Testis (tissue), 5 donors: ENCODE measurements at places on chromosomes 6 and 20. TPM values are rescaled to one million over a fixed set of nuclear protein-coding genes. Genes with fewer than 3 reads are reported as not detected.

DNA sequence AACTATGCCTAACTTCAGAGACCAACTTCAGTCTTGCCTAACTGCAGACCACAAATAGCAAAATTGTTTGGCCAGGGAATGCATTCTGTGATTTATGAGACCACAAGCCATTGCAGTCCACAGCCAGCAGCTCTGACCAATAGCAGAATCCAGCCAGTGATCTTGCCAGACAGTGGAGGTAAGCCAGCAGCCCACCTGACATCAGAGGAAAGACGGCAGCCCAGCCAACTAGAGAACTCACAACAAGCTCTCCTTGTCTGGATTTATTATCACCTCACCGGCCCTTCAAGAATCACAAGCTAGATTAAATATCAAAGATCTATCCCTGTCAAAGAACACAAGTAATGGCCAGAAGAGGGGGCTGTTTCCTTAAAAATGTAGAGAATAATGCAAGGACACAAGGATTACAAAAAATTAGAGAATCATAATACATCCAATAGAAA lies 66.5 kb upstream of the SLC35F1 start:
- H3K4me3 ChIP-seq, result no peak overlapping the region
- H3K27me3 ChIP-seq, result no peaks in the 10 kb centered on the region
- H3K27ac ChIP-seq, result no peak overlapping the region
- H3K36me3 ChIP-seq, result no peaks in the 10 kb centered on the region

- H3K36me3 ChIP-seq, result no peaks in the 10 kb centered on the region
- H3K27ac ChIP-seq, result peak overlapping the region; percentile 84
- peaks cover 58% of the 10 kb centered on the region for H3K4me1 ChIP-seq
- DNase-seq, result peak; percentile 72
- H3K4me3 ChIP-seq, result no peak overlapping the region
Measured at GRCh38 chr6:108653949-108654348, 93.2 kb downstream of the FOXO3 start.

The MAP7 gene
- 48.7 TPM for total RNA-seq

The ESF1 gene
- 20.2 TPM for total RNA-seq

GRCh38 chr20:46455729-46456128 lies 49.3 kb upstream of the ELMO2 start:
- no peak for DNase-seq
- H3K27ac ChIP-seq, result no peak overlapping the region
- H3K4me3 ChIP-seq, result no peak overlapping the region
- no peaks in the 10 kb centered on the region for H3K27me3 ChIP-seq
- no peaks in the 10 kb centered on the region for H3K4me1 ChIP-seq
- no peaks in the 10 kb centered on the region for H3K36me3 ChIP-seq

GRCh38 chr6:10567256-10568026 lies 46.3 kb downstream of the GCNT2 start:
- H3K27me3 ChIP-seq, result no peaks in the 10 kb centered on the region
- H3K36me3 ChIP-seq, result no peaks in the 10 kb centered on the region
- H3K27ac ChIP-seq, result no peak overlapping the region
- no peak for DNase-seq
- H3K4me3 ChIP-seq, result no peak overlapping the region

DNA sequence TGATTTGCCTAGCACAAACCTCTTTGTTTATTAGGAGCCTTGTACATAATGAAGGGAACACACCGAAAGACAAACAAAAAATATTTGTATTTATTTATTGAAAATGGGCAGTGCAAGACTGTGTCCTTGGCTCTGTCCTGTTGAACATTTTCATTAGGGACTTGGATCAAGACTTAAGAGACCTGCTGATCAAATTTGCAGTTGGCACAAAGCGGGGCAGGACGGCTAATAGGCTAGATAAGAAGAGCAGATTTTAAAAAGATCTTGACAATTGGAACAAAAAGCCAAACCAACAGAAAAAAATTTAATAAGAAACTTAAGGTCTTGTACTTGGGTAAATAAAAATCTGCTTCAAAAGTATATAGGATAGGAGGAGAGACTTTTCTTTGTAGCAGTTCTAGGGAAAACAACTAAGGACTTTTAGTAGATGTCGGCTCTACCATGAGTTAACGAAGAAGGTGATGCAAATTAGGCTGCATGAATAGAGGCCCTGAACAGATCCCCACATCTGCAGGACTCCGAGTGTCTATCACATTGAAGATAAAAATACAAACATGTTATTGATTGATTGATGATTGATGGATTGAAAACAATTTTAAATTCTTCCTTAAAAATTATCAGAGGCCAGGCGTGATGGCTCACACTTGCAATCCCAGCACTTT lies 124.1 kb upstream of the SPACA1 start:
- no peaks in the 10 kb centered on the region for H3K36me3 ChIP-seq
- no peaks in the 10 kb centered on the region for H3K4me1 ChIP-seq
- DNase-seq, result no peak

GRCh38 chr6:1496092-1496491 lies 106.7 kb downstream of the FOXF2 start:
- peaks cover 31% of the 10 kb centered on the region for H3K4me1 ChIP-seq
- no peak overlapping the region for H3K4me3 ChIP-seq
- H3K27ac ChIP-seq, result no peak overlapping the region
- no peaks in the 10 kb centered on the region for H3K36me3 ChIP-seq
- no peak for DNase-seq

DNA sequence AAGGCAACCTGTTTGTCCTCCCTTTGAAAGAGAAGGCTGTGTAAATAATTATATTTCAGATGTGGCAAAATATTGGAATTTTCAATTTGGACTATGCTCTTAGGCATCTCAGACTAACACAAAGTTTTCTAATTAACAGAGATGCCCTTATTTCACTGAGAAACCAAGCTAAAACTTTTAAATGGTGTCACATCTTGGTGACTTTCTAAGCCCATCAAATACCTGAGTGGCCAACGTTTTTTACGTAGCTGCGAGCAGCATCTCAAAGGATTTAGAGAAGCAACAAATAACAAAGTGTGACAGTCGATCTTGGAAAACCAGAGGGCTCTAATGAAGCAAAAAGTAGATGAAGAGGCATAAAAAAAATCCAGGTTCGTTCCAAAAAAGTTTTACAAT lies 3.4 kb upstream of the HEY2 start:
- H3K27me3 ChIP-seq, result no peaks in the 10 kb centered on the region
- H3K4me1 ChIP-seq, result peaks cover 6% of the 10 kb centered on the region
- DNase-seq, result no peak
- H3K27ac ChIP-seq, result peak overlapping the region; percentile 47
